ENCODE measurements at places on chromosomes 5 and 9. TPM values are rescaled to one million over a fixed set of nuclear protein-coding genes. Genes with fewer than 3 reads are reported as not detected.

Gene ZDHHC11
- total RNA-seq = 26.0 TPM

- no peak for DNase-seq
Observed at GRCh38 chr5:82349652-82350051, 71.5 kb upstream of the RPS23 start.

- DNase-seq = no peak
Observed at GRCh38 chr5:57538341-57538955, 55.8 kb upstream of the ACTBL2 start.

GRCh38 chr5:120375248-120375647, 88.9 kb upstream of the PRR16 start:
- DNase-seq = no peak

GRCh38 chr5:93705896-93706295, 35.5 kb downstream of the POU5F2 start:
- no peak for DNase-seq

GRCh38 chr5:159310511-159310910, 19.8 kb downstream of the IL12B start:
- no peak for DNase-seq

- no peak for DNase-seq
Observed at GRCh38 chr9:37480759-37481158, 5.0 kb upstream of the POLR1E start.

- DNase-seq = no peak
Observed at GRCh38 chr5:180898621-180899246, at the start of gene BTNL8. Gene BTNL8, plus strand, starts transcription at chr5:180899159. Its CDS starts 152 bp downstream, at chr5:180899311.

DNA sequence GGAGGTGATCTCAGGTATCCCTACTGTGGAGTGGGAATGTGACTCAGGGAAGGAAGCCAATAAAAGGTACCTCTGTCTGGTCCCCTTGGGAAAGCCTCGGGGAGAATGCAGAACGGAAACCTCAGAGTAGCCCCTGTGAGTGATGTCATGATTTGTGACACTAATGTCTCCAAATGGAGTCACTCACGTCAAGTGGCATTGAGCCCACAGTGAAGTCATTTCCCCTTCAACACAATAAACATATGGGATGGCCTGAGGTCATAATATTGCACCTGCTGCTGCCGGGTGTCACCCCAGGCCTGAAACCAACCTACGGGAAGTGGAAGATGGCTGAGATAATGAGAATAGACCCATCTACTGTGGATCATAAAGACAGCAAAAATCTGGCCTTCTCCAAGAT, 75.9 kb upstream of the GOLM1 start:
- no peak for DNase-seq

GRCh38 chr5:13354611-13355010, 589.9 kb downstream of the DNAH5 start:
- DNase-seq = no peak

- no peak for DNase-seq
Observed at GRCh38 chr5:138554143-138554542, 11.1 kb upstream of the ETF1 start.

GRCh38 chr5:6760686-6761085, 47.5 kb downstream of the TENT4A start:
- DNase-seq = no peak

Data from aorta (tissue), 5 donors.